ENCODE measurements at places on chromosomes 4 and X. TPM values are rescaled to one million over a fixed set of nuclear protein-coding genes. Genes with fewer than 3 reads are reported as not detected.

Gene ZNF732
- not detected for total RNA-seq

GRCh38 chr4:106584337-106584989 is 215.9 kb upstream of the GIMD1 start:
- DNase-seq, result no peak

DNA sequence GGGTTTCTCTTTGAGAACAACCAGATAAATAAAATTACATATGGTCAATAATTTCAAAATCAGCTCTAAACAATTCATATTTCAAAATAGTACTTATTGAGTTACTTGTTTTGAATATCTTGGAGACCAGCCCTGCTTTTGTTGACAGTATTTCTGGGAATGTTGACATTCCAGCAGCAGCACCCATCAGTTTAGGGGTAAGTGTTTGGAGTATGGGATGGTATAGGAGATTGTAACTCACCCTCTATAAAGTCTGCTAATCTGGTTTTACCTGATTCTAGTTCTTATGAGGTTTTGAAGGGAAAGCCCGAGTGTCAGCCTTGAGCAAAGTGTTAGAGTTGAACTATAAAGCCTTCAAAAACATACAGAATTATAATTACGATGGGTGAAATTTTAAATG is 139.2 kb upstream of the ANKRD50 start:
- DNase-seq, result no peak

DNA sequence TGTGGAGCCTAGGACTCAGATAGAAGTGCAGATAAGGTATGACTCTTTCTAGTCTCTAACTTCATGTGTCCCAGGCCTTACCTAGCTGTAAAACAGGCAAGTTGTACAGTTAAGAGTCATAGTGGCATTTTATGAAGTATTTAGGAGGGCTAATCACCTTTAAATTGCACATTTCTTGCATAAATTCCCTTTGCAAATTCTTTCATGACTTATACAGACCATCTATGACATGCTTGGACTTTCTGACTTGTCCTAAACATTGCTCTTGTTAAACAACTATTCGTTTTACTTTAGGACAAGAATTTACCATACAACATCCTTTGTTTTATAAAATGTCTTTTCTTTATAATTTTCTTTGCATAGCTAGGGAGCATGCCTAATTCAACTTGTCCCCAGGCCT is 7.8 kb upstream of the RRAGB start:
- DNase-seq, result no peak

Gene MAP7D2
- not detected for total RNA-seq
